ENCODE measurements at places on chromosomes 13 and 19.

DNA sequence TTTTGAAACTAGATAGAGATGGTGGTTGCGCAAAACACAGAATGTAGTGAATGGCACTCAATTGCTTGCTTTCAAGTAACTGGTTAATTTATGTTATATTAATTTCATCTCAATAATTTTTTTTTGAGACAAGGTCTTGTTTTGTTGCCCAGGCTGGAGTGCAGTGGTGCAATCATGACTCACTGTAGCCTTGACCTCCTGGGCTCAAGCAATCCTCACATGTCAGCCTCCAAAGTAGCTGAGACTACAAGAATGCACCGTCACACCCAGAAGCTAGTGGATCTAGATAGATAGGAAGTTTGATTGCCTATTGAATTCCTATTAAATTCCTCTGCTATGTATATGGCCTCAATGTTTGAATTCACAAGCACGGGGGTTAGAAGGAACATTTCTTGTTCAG is 26.4 kb upstream of the ADGRE2 start:
- no peak for DNase-seq

DNA sequence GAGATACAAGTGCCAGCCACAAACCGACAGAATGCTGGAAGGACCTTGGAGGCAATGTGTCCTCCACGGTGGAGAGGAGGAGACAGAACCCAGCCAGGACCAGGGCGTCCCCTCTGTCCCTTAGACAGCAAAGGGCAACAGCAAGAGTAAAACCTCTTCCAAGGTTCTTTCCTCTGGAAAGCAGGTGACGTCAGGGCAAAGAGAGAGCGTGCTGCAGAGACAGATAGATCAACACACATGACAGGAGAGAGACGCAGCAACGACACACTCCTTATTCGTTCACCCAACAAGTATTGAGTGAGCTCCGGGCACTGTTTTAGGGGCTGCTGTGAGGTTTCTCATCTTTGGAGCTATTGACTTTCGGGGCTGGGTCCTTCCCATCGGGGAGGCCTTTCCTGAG is 1.3 kb upstream of the GALP start:
- no peak for DNase-seq

DNA sequence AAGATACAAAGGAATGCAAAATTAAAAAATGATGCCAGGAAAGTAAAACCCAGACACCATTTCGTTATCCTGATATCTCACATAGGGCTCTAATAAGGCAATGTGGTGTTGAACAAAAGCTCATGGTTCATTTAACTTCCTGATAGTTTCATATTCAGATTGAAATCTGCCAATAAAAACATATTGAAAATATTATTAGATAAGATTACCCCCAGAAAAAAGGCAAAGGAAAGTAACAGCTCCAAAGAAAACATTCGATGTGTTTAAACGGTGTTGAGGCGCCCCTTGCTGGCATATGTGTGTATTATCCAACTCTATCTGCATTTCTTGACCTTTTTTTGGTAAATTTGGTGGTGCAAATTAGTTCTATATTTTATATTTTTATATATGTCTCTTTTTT is 75.9 kb downstream of the ESD start:
- DNase-seq, result peak; percentile 33

DNA sequence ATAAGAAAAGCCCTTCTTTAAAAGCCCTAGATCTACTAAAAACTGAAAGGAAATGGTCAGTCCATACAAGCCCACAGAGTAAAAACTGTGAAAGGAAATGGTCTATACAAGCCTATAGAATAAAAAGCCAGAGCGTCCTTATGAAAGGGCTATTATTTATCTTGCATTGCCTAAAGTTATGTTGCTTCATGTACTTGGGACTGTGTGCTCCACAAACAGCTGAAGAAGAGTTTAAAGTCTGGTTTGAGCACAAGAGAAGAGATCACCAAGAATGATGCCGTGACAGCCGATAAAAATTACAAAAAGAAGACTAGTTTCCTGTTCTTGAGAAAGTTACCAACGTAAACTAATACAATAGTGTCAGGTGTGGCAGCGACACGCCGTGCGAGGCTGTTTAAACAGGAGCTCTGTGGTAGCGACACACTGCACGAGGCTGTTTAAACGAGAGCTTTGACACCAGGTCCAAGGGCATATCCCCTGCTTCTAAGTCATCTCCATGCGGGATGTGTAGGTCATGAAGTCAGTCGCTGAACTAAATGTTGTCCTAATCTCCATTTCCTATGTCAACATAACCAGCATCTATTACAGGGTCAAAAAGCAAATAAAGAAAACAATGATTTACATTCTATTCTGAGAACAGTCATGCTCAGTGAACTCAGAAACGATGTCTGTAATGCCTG is 24.9 kb downstream of the PCID2 start:
- no peak for DNase-seq

DNA sequence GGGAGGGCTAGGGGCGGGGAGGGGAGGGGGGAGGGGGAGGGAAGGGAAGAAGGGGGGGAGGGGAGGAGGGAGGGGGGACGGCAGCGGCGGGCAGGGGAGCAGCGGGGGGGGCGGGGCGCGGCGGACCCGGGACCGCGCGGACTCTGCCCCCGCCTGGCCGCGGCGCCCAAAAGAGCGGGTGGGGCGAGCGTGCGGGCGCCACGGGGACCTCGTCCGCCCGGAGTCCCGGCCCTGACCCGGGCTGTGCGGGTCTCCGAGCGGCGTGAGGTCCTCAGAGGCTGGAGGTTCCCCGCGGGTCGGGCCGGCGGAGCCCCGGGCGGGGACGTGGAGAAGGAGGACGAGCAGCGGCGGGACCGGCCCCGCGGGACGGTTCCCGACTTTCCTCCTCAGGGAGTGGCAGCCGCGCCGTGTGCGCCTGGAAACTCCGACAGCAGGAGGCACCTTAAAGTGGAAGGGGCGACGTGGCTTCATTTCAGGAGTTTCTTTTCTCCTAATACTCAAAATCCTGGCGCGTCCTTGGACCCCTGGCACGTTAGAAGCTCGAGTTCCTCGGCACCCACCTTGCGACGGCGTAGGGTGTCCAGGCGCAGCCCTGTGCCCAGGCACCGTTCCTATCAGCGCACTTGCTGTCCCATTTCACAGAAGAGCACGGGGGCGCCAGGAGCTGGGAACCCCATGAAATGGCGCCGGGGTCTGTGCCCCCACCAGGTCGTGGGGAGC is 518 bp upstream of the PLPP2 start:
- peak; percentile 40 for DNase-seq

- no peak for DNase-seq
Observed at GRCh38 chr13:87821512-87821911, 150.3 kb downstream of the SLITRK5 start.

- no peak for DNase-seq
Observed at GRCh38 chr19:17590866-17591265, 35.4 kb downstream of the COLGALT1 start.

- DNase-seq, result no peak
Observed at GRCh38 chr13:35818633-35819067, 312.5 kb downstream of the DCLK1 start.

DNA sequence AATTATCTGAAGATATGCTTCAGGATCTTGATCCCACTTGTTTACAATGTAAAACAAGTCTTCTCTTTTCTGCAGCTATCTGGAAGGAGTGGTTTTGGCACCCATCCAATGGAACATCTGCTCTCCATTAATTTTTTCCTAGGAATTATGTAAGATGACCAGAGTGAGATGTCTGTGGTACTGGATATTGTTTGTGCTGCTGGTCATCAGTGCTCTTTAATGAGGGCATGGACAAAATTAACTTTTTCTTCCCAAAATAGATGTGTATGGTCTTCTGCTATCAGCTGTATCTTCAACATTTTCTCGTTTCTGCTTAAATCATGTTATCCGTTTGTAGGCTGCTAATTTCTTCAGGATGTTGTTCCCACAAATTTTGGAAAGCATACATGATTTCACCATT is 415.4 kb upstream of the KLHL1 start:
- no peak for DNase-seq

- peak; percentile 19 for DNase-seq
Observed at GRCh38 chr13:48994706-48995105, 19.0 kb downstream of the FNDC3A start.

GRCh38 chr19:17001603-17002183 is 24.9 kb downstream of the CPAMD8 start:
- no peak for DNase-seq

DNA sequence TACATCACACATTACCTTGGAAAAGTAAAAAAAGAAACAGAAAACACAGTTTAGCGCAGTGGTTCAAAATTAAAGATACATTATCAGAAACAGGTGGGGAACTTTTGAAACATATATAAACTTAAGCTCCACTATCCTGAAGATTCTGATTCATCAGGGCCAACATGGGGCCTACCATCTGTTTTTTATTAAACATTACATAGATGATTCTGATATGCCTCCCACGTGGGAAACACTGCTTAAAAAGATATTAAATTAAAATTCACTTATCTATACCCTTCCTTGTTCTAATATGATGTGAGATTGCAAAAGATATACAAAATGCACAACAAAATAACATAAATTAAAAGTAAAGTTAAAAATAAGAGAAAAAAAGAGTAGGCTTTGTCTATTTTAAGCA is 125.0 kb downstream of the VWA8 start:
- peak; percentile 89 for DNase-seq

GRCh38 chr13:27168086-27168485 is 3.5 kb downstream of the USP12 start:
- no peak for DNase-seq

GRCh38 chr13:106533101-106533942 is 2.1 kb downstream of the EFNB2 start:
- peak; percentile 85 for DNase-seq

GRCh38 chr19:33086955-33087354 is 6.0 kb downstream of the GPATCH1 start:
- DNase-seq, result no peak

- no peak for DNase-seq
Observed at GRCh38 chr13:79225487-79226232, 180.4 kb downstream of the RBM26 start.

DNA sequence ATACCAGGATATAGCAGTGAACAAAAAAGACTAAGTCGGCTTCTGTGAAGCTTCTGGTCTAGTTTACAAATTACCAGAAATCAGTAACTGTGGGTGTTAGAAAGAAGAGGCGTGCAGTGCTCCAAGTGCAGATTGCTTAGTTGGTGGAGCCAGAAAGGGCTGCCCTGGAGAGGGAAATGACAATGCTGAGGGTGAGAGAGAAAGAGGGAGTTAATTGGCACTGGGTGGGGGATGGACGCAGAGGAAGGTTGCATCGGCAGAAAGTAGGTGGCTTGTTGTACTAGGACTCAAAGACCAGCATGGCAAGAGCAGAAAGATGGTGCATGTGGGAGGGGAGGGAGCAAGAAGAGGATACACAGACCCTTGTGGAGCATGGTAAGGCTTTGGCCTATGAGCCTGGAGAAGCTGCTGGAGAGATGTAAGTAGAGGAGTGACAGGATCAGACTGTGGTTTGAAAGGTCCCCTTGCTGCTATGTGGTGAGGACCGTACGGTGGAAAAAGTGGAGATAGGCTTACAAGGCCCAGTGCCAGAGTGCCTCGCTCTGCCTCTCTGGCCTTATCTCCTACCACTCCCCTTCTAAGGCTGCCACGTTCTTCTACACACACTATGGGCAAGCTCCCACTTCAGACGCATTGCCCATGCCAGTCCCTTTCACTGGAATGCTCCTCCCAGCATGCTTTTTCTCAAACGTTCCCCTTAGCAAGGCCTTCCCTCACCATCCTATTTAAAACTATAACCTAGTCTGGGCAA is 13.5 kb downstream of the SMG9 start:
- no peak for DNase-seq

GRCh38 chr19:30734669-30735068 is 362.5 kb downstream of the ZNF536 start:
- DNase-seq, result no peak

- DNase-seq, result peak; percentile 23
Observed at GRCh38 chr13:95627590-95627989, 16.9 kb downstream of the DZIP1 start.

GRCh38 chr19:47093841-47094240 is 19.7 kb downstream of the ZC3H4 start:
- peak; percentile 26 for DNase-seq

GRCh38 chr19:52369559-52370340 is at the start of gene ZNF880:
Gene ZNF880, plus strand, starts transcription at chr19:52369923. Its CDS starts 43 bp downstream, at chr19:52369966.
- DNase-seq, result peak; percentile 98

DNA sequence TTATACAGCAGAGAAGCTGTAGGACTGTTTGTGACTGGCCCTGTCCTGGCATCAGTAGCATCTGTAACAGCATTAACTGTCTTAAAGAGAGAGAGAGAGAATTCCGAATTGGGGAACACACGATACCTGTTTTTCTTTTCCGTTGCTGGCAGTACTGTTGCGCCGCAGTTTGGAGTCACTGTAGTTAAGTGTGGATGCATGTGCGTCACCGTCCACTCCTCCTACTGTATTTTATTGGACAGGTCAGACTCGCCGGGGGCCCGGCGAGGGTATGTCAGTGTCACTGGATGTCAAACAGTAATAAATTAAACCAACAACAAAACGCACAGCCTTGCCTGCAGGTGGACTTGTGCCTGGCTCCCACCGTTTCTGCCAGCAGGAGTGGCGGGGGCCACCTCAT is 27.3 kb upstream of the LDLR start:
- DNase-seq, result no peak

DNA sequence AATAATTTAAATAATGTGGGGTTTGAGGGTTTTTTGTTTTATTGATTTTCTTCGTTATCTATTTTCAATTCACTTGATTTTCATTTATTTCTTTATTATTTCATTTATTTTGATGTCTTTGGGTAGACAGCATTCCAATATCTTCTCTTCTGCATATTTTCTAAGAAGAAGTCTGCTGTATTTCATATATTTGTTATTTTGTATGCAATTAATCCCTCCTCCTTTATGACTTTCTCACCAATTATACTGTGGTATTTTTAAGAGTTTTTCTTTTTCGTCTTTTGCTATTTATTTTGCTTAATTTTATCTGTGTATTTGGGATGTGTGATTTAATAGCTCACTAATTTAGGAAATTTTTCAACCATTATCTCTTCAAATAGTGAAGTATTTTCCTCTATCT is 1444.4 kb upstream of the MIR17HG start:
- no peak for DNase-seq

GRCh38 chr19:43575955-43576878 is 616 bp downstream of the PINLYP start:
- no peak for DNase-seq

DNA sequence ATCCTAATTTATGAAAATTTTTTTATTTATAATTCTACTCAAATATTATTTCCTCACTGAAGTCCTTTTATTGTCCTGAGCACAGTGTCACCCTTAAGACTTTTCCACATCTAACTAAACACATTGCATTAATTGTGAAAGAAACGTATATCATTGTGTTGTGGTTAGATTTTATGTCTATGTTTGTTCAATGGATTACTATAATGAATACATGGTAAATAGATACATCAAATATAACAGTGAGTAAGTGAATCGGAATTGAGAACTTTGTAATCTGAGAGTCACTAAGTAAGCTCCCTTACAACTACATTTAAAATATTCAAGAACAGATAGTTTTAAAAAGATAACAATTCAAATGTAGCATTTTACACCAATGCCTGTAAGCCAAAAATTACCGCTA is 417.6 kb upstream of the PCDH20 start:
- no peak for DNase-seq

GRCh38 chr19:43784981-43785808 is 4.4 kb upstream of the KCNN4 start:
- peak; percentile 88 for DNase-seq

DNA sequence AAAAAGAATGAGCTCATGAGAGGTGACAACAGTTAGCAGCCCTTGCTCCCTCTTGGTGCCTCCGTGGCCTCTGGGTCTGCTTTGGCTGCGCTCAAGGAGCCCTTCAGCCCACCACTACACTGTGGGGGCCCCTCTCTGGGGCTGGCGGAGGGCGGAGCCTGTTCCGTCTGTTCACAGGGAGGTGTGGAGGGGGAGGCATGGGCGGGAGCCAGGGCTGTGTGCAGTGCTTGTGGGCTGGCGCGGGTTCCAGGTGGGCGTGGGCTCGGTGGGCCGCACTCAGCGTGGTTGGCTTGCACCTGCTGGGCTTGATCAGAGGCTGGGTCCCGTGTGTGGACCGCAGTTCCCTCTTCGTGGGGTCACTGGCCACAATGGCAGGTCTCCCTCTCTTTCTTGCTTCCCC is 953.4 kb upstream of the PRR20A start:
- DNase-seq, result no peak
